ENCODE measurements at places on chromosomes 13 and 19.

GRCh38 chr19:938233-938923, 12.5 kb downstream of the ARID3A start:
- no peak for DNase-seq

GRCh38 chr19:38559428-38560401, 58.0 kb downstream of the MAP4K1 start:
- DNase-seq, result no peak

GRCh38 chr13:39350461-39350881, 252.5 kb downstream of the LHFPL6 start:
- DNase-seq, result no peak

- no peak for DNase-seq
These were observed 1701.3 kb upstream of the PRR20A start for GRCh38 chr13:55439450-55439849.

DNA sequence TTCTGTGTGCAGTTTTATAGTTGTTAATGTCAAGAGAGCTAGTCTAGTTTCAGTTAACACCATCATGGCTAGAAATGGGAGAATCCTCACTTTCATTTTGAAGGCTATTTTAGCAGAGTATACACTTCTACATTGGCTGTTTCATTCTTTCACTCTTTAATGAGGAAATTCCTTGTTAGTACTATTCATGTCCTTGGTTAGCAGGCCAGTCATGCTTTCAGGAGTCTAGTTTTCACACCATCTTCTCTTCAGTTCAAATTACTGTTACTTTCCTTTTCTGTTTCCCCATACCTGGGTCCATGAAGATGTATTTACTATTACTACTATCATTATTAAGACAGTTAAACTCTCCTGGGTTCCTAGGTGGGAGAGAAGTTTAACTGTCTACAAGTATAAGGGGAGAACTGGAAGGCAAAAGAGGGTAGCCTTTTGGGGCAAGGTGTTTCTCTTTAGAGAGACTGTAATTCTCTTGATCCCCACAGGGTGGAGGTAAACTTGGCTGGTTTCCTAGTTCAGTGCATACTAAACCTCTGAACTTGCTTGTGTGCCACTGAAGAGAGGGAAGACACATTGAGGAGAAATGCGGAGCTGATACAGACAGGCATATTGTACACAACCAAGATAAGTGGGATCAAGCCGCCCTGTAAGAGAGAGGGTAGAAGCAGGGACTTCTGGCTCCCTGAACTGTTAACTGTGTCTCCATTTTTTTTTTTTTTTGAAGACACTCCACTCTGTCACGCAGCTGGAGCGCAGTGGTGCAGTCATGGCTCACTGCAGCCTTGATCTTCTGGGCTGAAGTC, 41.3 kb upstream of the IGFL4 start:
- no peak for DNase-seq

- no peak for DNase-seq
These were observed 136.4 kb upstream of the HTR2A start for GRCh38 chr13:47033216-47033615.

- DNase-seq, result no peak
These were observed 490.0 kb downstream of the PCDH20 start for GRCh38 chr13:60925686-60926085.

GRCh38 chr19:8640402-8641004, 10.1 kb downstream of the NFILZ start:
- no peak for DNase-seq

DNA sequence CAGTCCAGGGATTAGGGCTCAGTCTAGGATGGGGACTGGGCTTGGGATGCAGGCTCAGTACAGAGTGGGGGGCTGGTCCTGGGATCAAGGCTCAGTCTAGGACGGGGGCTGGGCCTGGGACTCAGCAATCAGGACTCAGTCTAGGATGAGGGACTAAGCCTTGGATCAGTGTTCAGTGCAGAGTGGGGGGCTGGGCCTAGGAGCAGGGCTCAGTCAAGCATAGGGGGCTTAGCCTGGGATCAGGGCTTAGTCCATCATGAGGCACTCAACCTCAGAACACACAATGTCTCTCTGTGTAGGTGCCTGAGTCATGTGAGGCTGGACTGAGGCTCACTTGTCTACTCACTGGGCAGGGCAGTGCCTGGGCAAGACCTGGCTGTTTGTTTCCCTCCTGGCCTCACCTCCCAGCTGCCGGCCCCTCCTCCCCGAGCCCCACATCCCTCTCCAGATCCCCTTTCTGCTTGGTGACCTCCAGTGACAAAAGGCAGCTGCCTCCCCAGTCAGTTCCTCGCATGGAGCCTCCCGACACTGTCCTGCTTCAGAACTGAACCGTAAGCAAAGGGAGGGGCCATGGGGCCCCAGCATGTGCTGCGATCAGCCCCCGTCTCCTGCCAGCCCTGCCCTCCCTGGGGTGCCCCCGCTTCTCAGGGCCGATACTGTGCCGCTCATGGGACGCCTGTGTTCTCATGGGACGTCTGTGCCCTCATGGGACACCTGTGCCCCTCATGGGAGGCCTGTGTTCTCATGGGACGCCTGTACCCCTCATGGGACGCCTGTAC, 6.5 kb upstream of the S1PR4 start:
- DNase-seq, result no peak

- DNase-seq, result no peak
These were observed 296.7 kb downstream of the POU4F1 start for GRCh38 chr13:78306519-78307206.

- no peak for DNase-seq
These were observed 332.4 kb downstream of the FOXO1 start for GRCh38 chr13:40334031-40334430.

DNA sequence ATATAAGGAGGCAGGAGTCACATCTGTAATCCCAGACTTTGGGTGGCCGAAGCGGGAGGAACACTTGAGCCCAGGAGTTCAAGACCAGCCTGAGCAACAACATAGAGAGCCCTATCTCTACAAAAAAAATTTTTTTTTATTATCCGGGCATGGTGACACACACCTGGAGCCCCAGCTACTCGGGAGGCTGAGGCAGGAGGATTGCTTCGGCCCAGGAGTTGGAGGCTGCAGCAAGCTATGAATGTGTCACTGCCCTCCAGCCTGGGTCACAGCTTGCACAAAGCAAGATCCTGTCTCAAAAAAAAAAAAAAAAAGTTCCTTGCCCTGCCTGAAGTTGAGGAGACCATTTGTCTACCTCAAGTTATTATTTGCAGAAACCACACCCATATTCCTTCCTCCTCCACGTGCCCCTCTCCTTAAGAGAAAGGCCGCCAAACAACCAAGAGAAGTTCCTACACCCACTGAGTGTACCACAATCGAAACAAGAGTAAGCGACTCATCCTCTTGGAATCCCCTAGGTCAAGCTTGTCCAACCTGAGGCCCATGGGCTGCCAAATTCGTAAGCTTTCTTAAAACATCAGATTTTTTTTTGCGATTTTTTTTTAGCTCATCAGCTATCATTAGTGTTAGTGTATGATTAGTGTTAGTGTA, 2.2 kb downstream of the ABCC4 start:
- DNase-seq, result no peak

DNA sequence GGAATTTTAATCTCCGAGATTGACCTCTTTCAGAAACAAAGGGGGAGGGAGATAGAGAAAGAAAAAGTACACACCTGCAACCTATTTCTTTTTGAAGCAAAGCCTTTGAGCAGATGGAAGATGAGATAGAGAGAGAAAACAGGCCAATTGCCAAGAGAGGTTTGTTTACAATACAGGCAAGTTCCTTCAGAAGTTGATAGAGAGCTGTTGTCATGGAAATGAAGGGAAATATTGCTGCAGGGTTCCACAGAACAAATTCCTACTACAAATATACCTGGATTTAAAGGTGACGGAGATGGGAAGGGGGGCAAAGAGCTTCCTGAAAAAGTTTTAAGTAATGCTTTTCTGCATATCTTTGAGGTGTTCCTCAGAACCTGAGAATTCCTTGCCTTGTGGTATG, 388.4 kb downstream of the NDFIP2 start:
- no peak for DNase-seq

DNA sequence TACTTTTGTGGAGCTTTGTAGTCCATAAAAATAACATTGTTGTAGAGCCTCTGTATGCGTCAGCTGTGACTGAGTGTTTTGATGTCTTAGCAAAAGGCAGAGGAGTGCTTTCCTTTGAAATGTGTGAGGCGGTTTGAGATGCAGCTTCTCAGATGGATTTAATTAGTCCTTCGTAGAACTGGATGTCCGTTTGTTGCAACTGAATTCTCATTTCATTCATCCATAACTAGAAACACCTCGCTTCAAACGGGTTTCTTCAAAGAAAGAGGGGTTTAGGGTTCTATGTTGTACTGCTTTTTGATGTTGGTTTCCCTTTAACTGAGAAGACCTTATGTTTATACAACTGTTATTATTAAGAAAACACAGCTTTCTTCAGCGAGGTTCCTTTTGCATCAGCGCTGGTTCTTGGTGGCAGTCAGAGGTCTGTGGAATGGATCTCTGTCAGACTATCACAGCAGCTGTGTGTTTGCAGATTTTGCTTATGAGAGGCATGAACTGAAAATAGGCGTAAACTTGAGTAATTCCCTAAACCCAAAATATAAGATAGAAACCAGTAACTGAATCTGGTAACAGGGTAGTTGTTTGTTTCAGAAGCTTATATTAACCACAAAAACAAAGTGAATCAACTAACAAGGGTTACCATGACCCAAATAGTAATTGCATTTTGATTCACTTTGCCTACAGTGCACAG, 194.4 kb downstream of the GGACT start:
- no peak for DNase-seq

DNA sequence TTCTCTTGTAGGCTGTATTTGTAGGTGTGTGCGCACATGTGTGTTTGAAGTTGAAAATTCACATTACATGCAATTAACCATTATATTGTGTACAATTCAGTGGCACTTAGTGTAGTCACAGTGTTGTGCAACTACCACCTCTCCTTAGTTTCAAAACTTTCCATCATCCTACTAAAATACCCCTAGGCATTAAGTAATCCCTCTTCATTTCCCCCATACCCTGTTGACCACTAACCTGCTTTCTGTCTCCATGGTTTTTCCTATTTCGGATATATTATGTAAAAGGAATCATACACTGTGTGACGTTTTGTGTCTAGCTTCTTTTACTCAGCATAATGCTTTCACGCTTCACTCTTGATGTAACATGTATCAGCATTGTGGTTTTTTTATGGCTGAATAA, 16.1 kb downstream of the LSM14A start:
- DNase-seq, result no peak

DNA sequence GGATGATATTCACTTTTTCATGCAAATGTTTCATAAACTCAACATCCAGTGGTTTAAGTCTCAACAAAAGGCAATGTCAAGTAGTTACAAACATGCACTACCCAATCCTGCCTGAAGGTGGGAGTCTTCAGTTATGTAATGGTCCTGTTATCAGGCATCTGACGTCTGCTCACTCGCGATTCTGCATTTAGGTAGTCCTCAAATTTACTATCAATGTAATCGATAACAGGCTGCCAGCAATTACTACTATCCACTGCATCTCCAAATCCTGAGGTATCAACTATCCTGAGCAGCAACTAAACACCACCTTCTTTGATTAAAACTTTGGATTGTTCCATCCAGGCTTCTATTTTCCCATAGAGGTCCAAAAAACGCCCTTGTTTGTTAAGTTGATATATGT, 51.2 kb downstream of the NLRP12 start:
- DNase-seq, result no peak

- DNase-seq, result no peak
These were observed 11.3 kb downstream of the CD70 start for GRCh38 chr19:6579450-6580178.

DNA sequence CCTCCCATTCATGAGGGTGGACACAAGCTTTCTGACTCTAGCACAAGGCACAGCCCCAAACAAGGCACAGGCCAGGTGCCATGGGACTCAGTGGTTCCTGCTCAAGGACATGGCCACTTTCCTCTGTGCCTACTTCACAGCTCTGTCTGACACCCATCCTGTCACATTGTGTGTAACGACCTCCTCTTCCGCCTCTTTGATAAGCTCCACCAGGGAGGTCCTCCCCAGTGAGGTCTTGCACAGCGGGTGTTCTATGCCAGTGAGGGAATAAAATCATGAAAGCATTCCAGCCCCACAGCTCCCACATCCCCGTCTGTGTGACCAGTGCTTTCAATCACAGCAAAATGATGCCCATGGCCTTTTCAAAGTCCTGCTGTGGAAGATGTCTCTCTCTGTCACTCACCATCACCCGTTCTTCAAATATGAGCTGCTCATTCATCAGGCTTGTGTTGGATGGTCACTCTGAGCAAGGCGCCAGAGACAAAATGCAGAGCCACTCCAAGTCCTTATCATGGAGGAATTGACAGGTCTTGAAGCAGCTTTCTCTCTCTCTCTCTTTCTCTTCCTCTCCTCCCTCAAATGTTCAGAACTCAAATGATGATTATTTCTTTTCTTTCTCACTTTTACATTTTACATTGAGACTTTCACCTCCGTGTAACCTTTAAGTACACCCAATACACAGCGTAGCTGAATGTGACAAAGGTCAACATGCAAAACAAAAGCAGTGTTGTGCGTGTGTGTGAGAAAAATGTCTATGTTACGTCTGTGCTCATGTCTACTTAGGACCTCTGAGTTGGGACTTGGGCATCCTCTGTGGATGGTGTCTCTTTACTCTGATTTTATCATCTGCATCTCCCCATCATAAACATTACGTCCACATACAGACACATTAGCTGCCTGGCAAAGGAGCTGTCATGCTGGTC, 8.0 kb upstream of the SPATA13 start:
- DNase-seq, result no peak

GRCh38 chr13:37476874-37477273, 121.7 kb downstream of the POSTN start:
- no peak for DNase-seq

- DNase-seq, result no peak
These were observed 8.9 kb upstream of the ELF1 start for GRCh38 chr13:41028051-41028450.

DNA sequence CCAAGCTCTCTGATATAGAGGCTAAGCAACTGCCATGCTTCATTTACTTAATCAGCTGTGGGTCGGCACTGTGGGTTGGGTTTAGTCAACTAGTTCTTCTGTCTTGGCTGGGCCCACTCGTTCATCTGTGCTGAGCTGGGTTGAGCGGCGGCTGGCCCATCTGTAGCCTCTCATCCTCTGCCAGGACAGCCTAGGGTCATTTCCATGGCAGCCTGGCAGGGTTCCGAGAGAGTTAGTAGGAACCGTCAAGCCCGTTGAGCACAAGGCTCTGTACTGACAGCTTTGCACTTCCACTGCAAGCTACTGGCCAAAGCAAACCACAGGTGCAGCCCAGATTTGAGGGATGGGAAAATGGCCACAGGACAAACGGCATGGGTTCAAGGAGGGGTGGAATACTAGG, 6.6 kb upstream of the ZNF835 start:
- DNase-seq, result no peak

DNA sequence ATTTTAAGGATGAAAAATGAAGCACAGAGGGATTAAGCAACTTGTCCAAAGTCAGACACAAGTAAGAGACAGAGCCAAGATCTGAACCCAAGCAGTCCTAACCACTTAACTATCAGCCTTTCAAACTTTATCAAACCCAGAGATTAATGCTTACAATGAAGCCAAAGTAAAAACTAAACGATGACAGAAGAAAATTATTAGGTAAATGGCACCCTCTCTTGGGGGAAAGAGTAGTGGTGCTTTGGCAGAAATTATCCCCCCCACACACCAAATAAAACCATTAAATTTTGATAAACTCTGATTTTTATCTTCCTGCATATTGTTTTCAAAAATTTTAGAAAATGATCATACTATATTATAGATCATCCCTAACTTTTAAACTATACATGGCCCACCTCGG, 329.2 kb downstream of the SLC7A1 start:
- DNase-seq, result no peak

GRCh38 chr19:34888091-34888490, 38.6 kb upstream of the ZNF30 start:
- DNase-seq, result no peak
